ENCODE measurements at places on chromosomes 3 and 15.

DNA sequence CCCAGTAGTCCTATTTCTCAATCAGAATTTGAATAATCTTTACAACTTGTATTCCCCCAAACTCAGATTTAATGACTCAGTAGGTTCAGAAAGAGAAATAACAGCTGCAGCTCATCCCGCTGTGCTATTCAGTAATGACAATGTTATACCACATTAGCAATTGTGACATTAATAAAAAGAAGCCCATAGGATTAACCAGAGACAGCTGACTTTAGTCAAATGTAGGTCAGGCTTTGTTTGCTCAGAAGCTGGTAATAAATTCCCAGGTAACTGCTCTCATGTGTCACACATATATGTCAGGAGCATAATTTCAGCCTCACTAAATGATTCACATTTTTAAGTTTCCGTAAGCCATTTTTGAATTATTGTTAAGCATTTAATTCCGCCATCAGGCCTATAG is 222.0 kb upstream of the UBE2E2 start:
- DNase-seq, result no peak

- no peak for DNase-seq
Observed at GRCh38 chr3:190825386-190826016, 37.0 kb downstream of the GMNC start.

DNA sequence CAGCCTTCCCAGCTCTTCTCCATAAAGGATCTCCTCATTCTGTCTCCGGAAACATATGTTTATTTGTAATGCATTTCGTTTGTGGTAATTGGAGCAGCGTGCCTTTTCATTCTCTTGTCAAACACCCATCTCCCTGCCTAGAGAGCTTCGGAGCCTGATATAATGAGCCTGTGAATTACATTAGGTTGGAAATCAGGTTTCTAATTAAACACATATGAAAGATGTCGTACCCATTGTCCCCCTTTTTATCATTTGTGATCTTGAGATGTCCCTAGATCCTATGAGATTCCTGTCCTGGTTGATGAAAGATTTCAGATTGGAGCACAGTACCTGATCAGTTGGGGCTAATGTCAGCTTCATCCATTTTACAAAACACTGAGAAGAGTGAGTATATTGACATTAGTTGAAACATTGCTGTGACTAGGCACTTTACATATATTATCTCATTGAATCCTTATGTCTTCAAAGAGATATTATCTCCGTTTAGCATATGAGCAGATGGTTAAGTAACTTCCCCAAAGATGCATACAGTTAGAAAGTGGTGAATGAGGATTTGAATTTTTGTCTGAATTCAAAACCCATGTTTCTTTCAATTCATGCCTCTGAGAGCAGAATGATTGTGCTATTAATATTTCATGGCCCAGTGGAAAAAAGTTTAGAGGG is 23.1 kb downstream of the SYN2 start:
- DNase-seq, result no peak

- DNase-seq, result no peak
Observed at GRCh38 chr3:153026026-153026425, 136.0 kb upstream of the RAP2B start.

DNA sequence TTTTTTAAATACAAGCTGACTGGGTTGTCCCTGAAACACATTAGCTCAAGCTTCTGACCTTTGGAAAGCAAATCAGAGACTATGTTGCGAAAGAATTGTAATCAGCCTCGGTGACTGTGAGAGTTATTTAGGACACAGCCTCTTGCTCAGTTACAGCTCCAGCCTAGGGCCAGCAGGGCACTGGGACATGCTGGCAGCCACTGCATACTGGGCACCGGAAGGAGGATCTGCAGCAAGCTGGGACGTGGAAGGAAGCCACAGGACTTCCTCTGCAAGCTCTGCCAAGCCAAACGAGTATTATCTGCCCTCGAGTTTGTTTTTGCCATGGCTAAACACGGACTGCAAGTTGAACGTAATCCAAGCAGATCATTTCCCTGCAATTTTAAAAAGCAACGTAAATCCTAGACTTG is 24.4 kb upstream of the COPG1 start:
- DNase-seq, result no peak

DNA sequence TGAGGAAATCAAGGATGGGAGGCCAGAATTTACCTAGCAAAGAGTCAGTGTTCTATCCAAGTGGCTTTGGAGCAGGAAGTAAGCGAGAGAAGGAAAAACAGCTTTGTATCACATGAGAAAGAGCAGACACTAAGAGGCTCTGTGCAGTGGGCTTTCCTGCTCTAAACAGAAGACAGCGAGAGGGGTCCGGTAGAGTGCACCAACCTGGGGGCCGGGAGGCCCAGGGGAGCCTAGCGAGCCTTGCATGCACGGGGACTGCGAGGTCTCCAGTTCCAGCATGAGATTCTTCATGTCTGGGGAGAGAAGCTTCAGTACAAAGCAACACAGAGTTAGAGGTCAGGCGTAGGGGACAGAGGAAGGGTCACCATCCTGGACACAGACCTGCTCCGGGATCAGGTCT is 33.5 kb downstream of the COLQ start:
- DNase-seq, result no peak

- DNase-seq, result no peak
Observed at GRCh38 chr3:124963755-124964154, 29.2 kb upstream of the MUC13 start.

GRCh38 chr15:63971904-63972303 is 74.4 kb downstream of the DAPK2 start:
- DNase-seq, result no peak

- DNase-seq, result no peak
Observed at GRCh38 chr3:186042521-186043202, 66.2 kb downstream of the ETV5 start.

DNA sequence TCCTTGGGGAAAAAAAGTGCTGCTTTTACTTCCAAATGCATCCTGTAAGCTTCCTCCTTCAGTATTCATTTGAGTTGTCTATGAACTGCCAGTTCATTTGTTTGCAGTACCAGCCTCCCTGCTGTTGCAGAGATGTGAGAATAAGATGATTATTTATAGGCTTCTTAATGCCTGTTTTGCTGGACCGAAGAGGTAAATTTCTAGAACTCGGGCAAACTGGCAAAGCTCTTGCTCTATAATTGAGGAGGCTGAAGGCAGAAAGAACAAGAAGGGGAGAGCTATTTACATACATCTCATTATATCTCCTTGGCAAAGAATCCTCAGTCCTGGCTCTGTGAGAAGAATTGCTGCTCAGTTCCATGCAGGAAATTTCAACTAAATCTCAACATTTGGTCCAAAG is 790.4 kb downstream of the GRM7 start:
- no peak for DNase-seq

- DNase-seq, result no peak
Observed at GRCh38 chr15:80984856-80985255, 4.8 kb downstream of the MESD start.

DNA sequence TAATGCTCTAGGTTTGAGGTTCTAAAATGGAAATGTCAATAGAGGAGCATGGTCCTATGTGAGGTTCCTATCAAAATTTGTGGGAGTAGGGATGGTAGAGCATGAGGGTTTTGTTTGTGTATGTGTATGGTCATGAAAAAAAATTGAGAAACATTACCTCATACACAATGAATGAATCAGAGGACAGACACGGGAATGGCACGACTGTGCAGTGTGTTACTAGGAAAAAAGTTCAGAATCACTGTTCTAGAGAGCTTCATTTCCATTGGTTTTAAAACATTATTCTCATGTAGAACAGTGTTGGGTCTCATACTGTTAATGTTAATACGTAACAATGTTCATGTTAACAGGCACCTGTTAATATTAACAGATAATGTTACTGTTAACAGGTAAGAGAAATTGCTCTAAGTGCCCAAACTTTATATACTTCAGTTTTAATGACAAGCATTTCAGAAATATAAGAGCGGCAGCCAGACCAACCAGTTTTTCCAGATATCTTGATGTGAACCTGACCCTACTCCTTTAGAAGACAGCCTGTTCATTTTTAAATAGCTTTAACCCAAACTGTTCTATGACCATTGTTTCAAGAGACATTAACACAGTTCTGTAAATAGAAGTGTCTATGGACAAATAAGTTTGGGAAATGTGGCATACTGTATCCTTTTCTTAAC is 48.0 kb downstream of the SLC15A2 start:
- DNase-seq, result no peak

DNA sequence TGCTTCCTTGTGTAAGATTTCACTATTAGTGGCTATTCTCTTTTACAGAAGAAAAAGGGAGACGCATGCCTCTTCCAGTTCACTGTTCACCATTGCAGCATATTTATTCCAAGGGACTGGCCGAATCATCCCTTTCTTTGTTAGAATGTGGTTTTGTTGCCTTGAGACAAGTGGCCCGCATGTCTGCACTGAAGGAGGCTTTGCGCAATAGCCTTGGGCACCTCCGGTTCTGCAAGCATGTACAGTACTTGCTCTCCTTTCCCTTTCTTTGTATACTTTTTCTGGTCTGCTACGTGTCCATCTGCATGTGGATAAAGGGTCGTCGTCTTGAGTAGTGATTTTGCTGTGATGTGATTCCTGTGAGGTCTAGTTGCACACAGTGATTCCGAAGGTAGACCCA is 43.0 kb downstream of the FLNB start:
- DNase-seq, result no peak

DNA sequence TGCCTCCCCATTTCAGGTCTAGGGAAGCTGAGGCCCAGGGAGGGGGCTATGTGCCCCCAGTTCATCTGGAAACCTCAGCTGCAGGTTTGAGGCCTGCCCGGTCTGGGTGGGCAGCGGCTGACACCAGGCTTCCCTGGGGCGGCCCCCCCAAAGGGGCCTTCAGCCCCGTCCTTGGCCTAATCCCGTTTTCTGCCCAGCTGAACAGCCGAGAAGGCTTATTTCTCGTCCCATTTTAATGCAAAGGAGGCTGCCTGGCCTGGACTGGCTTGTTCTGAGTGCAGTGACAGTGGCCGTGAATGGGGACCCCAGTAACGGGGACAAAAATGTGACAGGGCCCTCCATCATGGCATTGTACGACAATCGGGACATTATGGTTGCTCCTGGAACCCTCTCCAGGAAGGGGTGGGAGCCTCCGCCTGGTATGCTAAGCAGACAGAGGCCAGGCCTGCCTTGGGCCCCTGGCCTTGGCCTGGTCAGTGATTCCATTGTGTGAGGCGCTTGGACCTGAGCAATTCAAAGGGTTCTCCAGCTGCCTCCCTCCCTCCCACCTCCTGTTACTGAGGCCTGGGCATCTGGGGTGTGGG is 93.9 kb downstream of the WNT7A start:
- no peak for DNase-seq

- no peak for DNase-seq
Observed at GRCh38 chr15:64096668-64097384, 1.0 kb downstream of the SNX1 start.

GRCh38 chr3:194376241-194376560 is 6.7 kb upstream of the LRRC15 start:
- no peak for DNase-seq

DNA sequence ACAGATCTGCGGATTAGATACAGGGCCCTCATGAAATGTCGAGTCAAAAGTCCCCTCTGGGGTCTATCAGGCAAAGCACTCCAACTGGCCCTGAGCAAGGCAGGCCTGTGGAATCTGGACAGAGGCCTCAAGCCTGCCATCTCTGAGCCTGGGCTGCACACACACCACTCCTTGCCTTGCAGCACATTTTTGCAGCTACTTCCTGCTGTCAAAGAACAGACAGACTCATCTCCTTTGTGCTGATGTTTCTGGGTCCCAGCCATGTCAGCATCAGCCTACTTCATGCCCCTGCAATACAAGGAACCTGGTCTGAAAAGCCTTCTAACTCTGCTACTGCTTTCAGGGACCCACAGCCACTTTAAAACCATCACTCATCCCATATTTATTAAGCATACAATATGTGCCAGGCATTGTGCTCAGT is 60.6 kb upstream of the IL12A start:
- no peak for DNase-seq

DNA sequence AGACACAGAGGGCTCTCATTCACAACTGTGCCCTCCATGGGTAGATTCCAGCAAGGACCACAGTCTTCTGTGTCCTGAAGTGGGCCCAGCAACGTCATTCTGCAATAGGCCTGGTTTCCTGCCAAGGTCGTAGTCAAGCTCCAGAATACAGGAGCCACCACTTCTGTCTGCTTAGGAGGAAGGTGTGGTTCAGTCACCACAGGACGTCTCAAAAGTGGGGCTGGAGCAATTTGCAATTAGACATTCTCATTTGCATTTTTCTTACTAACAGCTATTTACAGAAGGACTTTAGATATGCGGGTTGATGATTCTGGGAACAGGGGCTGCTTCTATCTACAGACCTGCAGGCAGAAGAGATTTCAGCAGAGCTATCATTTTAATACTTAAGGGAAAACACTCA is 58.7 kb upstream of the MYRIP start:
- no peak for DNase-seq

DNA sequence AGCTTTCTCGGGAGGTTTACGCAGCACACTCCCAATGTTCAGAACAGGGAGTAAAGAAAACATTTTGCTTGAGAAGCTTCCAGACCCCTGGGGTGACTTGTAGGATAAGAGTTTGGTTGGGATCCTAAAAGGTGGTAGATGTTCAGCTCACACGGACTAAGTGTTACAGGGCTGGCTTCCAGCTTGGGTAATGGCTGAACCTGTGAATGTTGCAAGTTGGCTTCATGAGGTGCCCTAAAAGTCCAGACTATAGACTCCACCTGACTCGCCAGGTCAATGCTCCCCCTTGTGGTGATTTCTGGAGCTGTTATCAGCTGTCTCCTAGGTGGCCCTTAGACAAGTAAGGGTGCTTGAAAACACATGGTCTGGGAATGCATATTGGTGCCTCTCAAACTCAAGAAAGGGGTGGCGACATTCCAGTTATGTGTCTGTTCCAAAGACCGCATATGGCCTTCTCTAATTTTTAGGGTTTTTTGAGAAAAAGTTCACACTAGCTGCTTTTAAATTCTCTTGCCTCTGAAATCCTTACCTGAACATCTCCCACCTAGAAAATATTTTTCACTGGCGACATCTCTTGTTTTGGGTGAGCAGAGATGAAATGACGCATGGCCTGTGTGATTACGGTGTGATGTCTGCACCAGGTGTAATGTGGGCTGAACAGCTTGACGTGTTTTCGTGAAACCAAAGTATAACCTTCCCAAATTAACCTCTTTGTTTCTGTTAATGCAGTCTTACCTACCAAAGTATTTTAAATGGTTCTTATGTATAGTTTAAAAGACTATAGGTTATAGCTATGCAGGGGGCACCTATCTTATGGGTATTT is 175.7 kb upstream of the KBTBD8 start:
- peak; percentile 20 for DNase-seq

GRCh38 chr15:41559239-41559782 is 299 bp downstream of the TYRO3 start:
- no peak for DNase-seq

Measured in GM06990 (cell line).